Activated T-cell treated with anti-CD3 and anti-CD28 coated beads for 48 hours (primary cell): ENCODE measurements at places on chromosomes 11 and 22.

- DNase-seq = no peak
These were observed 52.1 kb downstream of the LHFPL7 start for GRCh38 chr22:24894220-24894975.

DNA sequence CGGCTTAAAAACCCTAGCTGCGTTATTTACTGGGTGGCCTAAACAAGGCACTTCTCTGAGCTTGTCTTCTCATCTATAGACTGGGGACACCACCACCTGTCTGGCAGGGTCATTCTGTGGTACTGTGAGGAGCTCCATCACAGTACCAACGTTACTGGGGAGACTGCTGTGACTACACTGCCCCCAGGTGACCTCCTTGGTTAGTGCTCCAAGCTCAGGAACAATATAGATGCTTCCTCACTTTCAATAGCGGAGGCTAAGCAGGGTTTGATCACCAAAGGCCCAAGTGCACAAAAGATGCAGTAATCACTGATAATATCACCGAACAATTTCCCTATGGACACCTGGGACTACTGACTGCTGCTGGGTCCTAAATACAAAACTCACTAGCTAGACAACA lies 18.8 kb downstream of the PRPF19 start:
- peak; percentile 20 for DNase-seq

GRCh38 chr22:41658869-41659268 lies 29.8 kb downstream of the SNU13 start:
- DNase-seq = no peak

- DNase-seq = no peak
These were observed 86.4 kb upstream of the TMEM45B start for GRCh38 chr11:129729216-129729615.

DNA sequence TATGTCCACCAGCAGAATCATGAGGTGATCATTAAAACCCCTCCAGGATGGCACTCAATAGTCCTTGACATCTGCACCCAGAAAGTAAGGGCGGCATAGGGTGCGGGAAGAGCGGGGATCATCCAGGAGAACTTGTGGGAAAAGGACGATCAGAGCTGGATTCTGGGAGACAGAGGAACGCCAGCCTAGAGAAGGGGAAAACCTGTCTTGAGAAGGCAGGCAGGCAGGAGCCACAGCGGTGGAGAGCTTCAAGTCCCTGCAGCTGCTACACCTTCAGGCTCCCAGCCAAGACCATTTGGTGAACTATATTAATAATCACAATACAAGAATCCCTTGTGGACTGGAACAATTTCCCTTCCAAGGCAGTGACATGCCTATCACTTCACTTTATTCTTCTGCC lies 134.3 kb downstream of the BUD13 start:
- DNase-seq = no peak

DNA sequence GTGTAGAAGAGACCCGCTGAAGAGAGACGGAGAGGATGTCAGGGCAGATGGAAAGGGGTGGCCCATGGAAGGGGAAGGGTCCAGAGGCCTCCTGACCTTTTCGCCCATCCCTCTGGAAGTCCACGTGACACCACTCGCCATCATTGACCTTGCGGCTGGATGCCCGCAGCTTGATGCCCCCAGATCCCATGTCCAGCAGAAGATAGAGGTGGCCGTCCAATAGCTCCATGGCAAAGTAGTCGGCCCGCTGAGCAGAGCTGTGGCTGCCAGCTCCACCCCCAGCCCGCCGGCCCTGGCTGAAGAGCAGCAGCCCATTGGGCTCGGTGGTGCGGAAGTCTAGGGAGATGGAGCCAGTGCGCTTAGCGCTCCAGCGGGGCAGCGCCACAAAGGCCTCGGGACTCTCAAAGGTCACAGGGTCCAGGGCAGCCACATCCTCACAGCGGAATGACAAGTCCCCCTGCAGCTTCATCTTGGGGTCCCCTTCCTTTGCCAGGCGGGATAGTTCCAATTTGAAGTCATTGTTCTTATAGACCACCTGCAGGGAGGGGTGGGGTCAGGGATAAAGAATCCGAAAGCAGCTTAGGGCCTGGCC lies 55.7 kb downstream of the NRXN2 start:
- DNase-seq = no peak

- no peak for DNase-seq
These were observed 1.6 kb downstream of the IFITM10 start for GRCh38 chr11:1748636-1749394.

DNA sequence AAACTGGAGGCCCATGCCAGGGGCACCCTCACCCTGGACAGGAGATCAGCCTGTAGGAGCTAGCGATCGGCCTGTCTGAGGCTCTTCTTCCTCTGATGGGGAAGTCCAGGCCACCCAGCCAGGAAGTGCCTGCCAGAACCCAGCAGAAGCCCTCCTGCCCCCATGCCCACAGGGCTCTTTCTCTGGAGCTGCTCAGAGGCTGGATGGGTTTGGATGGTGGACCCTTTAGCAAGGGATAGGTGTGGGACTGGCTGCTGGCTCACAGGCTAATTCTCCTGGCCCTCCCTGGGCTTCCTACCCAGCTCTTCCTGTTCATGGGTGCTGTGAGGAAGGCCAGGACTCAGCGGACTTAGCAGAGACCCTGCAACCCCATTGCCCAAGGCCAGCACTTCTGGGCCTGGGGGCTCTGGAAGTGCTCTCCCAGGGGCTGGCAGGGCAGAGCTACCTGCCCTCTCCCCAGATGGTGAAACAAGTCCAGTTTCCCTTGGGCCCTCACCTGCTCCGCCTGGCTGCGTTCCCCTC lies 7.6 kb downstream of the FXYD2 start:
- DNase-seq = no peak
